LNCaP clone FGC (cell line): ENCODE measurements at places on chromosomes 7 and 10.

- DNase-seq, result no peak
Measured at GRCh38 chr10:44897049-44897448, 14.1 kb upstream of the TMEM72 start.

DNA sequence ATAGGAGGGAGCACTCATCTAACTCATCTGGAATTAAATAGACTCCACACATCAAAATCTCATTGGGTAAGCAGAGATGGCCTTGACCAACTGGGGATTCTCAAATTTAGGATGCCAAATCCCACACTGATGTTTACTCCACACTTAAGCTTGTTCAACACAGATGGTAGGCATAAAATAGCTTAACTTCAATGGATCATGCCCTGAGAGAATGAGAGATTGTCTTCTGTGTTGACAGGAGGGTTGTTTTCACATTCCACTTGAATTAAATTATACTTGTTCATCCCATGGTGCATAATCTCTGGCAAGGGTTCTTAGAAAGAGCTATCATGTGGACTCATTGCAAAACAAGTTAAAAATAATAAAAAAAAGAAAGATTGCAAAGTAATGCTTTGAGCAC is 391.4 kb downstream of the PLXDC2 start:
- no peak for DNase-seq

DNA sequence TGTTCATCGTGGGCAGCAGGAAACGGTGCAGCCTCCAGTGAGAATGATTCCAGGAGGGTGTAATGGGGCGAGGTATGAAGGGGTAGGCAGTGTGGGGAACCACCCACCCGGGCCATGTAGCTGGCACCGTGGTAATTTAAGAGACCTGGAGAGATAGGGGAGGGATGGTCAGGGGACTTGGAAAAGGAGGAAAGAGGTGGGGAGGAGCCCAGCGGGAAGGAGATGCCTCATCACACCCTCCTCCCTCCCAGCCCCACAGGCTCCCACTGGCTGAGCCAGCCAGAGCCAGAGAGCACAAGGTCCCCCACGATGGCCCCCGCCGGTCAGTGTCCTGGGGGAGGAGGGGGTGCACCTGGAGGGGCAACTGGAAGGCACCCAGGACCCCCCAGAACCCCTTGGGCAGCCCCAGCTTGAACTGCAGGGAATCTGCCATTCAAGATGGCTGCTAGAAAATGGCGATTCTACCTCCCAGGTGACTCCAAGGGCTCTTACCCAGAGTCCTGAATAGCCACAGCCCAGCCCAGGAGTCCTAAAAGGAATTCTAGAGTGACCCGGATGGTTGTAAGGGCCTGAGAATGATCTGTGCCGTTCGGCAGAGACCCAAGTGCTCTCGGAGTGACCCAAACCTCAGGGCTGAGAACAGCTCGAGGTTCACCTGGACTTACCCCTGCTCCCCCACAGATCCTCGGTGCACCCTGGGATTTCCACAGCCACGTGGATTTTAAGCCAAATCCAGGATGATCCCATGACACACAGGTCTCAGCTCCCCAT is 28.8 kb downstream of the CALML3 start:
- DNase-seq, result no peak

DNA sequence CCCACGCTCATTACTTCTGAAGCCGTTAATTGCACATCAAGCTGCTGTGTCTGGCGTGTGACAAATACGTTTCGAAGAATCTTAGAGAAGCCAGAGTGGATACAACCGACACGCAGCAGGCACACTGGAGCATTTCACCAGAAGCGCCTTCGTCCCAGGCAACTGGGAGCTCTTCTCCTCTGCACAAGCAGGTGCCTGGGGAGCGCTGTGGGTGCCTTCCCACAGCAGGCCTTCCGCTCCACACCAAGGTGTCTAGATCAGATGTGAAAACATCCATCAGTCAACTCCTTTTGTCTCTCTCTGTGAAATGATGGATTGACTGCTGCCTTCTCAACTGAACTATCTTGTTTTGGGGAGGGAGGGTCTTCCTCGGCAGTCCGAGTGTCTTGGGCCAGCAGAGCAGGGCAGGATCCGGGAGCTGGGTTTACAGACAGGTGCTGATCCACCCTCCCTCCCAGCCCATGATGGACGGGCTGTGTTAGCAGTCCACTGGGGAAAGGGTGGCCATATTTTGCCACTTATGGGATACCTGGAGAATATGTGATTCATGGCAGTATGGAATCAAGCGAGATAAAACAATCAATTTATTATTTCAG is 326.3 kb downstream of the TCERG1L start:
- DNase-seq, result no peak

- DNase-seq, result no peak
Measured at GRCh38 chr7:4830176-4830575, 31.7 kb downstream of the PAPOLB start.

DNA sequence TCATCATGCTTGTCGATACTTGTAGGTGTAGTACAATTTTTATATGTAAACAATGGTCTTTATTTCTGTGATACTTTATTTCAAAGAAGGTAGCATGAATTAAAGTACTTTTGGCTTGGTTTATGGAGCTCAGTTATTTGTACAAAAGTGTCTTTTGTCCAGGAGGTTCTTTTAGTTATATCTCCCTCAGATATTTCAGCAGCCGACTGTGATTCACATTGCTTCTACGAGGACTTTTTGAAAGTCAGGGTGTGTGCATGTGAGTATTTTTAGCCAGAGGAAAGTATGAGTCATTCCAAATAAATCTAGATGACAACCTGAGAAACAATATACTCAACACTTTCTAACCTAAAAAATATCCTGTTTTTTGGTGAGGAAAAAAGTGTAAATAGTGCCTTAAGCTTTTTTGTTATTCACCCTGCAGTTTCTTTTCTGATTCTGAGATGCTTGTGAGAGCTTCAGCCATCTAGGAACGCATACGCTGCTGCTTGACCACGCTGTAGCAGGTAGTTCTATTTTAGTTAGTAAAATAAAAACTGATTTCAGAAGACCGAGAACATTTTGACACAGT is 595 bp upstream of the SUN1 start:
- no peak for DNase-seq

DNA sequence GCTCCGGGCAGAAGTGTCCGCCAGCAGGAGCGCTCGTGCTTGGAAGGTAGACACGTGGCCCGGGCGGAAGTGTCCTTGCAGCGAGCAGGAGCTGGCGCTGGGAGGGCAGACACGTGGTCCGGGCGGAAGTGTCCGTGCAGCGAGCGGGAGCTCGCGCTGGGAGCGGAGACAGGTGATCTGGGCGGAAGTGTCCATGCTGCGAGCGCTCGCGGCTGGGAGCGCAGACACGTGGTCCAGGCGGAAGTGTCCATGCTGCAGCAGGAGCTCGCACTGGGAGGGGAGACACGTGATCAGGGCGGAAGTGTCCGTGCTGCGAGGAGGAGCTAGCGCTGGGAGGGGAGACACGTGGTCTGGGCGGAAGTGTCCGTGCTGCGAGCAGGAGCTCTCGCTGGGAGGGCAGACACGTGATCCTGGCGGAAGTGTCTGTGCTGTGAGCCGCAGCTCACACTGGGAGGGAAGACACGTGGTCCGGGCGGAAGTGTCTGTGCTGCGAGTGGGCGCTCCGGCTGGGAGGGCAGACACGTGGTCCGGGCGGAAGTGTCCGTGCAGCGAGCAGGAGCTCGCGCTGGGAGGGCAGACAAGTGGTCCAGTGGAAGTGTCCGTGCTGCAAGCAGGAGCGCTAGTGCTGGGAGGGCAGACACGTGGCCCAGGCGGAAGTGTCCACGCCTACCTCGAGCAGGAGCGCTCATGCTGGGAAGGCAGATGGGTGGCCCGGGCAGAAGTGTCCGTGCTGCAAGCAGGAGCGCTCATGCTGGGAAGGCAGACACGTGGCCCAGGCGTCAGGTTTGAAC is 41.1 kb upstream of the PRKAR1B start:
- DNase-seq, result peak; percentile 99

GRCh38 chr10:69807122-69807521 is 5.4 kb downstream of the COL13A1 start:
- DNase-seq, result no peak

DNA sequence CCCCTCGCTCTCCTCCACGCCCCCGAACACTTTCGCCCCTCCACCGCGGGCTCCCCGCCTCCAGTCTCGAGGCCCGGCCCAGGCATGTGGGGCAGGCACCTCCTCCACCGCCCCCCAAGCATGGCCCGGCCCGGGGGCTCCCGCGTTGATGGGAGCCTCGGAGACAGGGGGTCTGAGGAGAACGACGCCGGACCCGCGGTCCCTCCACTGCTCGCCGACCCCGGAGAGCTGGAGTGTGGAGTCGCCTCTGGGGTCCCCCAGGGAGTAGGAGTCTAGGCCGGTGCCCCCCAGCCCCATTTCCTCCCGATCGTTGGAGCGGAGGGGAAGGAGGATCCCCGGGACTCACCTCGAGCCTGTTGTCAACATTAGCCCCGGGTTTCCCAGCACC is 206 bp downstream of the UPF2 start:
- DNase-seq, result no peak

DNA sequence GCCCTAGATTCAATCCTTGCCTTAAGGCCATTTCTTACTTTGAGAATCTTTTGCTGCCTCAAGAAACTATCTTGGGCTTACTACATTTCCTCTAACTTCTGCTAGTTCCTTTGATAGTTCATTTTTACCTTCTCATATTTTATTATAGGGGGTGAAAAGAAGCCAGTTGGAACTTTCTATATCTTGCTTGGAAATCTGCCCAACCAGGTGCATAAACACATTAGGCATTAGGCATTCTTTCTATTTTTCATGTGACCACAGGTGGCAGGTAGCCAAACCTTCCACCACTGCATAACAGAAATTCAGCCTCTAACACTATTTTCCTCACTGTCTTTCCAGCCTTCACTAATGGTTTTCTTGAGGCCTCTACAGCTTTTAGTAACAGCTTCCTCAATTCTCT is 300.0 kb upstream of the SP8 start:
- peak; percentile 89 for DNase-seq

- no peak for DNase-seq
Measured at GRCh38 chr10:20920061-20920460, 22.9 kb upstream of the NEBL start.

DNA sequence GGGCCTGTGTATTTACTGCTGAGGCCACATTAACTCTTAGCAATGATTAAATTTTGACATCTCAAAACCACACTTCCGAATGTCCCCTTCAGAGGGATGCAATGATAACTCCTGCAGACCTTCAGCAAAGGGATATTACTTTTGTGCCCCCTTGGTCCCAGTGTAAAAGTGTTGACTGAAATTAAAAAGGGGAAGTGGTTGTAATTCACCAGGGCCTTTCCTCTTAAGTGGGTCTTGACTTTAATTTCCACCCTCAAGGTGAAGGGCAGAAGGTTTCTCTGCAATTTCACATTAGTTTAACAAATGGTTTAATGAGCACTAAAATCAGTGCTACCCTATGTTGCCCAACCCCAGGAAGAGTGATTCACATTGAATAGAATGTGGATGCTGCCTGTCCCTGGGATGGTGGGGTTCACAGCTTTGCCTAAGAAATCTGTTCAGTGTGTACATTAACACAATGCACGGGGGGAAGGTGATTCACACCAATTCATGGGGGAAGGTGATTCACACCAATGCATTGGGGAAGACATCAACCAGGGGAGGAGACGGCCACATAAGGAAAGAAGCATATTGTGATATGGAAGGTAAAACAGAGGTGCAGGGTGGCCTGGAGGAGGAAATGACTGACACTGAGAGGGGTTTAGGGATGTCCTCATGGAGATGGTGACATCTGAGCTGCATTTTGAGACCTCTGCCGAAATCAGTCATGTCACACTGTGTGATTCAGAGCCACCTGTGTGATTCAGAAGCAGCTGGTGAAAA is 19.4 kb upstream of the TNS3 start:
- DNase-seq, result no peak

DNA sequence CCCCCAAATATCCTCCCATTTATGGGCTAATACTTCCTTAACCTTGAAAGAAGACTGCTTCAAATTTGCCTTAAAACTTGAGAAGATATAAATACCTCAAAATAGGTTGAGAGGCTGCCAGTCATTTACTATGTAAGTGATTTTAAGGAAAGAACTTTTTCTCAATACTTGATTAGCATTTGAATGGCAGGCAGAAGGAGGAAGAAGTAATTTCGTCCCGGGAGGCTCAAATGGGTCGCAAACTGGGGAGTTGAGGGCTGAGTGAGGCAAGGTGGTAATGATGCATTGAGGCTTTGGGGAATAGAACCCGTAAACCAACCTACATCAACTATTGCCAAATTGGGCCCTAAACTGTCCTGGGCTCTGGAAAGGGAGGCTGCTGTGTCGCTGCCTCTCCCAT is 11.1 kb downstream of the CAMK1D start:
- DNase-seq, result no peak

DNA sequence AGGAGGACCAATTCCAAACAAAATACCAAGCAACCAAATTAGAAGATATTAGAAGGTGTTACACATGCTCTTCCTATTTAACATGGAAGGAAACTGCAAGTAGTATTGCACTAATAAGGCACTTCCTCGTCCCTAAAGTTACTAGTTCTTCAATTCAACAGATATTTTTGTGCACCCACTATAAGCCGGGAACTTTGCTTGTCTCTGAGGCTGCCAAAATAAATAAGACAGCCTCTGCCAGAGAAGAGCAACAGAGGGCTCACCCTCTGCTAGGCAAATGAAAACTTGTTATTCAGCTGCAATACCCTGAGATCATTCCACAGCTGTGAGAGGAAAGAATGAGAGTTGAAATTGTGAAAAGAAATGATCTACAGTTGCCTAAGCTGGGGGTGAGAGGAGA is 37.4 kb upstream of the GSAP start:
- DNase-seq, result peak; percentile 52
